ENCODE measurements at places on chromosomes 13 and 19.

DNA sequence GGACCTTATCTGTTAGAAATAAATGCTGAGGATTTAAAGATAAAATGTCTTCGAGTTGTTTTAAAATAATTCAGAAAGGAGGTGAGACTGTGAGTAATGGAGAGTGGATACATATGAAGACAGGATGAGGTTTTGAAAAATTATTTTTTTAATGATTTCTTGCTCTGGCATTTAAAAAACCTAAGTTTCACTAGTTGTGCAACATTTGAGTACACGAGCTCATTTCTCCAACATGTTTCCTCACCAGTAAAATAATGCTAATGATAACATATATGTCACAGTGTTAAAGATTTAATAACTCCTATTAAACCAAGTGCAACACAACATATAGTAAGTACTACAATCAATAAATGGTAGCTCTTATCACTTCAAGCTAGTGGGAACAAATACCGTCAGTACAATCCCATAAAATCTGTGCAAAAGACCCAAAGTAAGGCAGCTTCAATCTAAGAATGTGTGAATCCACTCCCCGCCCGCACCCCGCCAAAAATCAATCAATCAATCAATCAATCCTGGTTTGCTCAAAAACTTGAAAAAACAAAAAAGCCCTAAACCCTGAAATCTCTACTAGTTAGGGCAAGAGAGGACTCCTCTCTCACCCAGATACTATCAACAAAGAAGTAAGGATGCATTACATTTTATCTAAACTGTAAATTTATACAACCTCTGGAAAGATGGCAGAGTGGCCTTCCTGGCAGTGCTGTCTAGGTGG is 1.3 kb downstream of the ALG5 start:
- no peak for DNase-seq

GRCh38 chr13:59519819-59520218 is 643.9 kb downstream of the DIAPH3 start:
- DNase-seq = no peak

- no peak for DNase-seq
These were observed 1.0 kb upstream of the KDM4B start for GRCh38 chr19:4967738-4968461.

- no peak for DNase-seq
These were observed 7.1 kb downstream of the ELAVL3 start for GRCh38 chr19:11473725-11474124.

DNA sequence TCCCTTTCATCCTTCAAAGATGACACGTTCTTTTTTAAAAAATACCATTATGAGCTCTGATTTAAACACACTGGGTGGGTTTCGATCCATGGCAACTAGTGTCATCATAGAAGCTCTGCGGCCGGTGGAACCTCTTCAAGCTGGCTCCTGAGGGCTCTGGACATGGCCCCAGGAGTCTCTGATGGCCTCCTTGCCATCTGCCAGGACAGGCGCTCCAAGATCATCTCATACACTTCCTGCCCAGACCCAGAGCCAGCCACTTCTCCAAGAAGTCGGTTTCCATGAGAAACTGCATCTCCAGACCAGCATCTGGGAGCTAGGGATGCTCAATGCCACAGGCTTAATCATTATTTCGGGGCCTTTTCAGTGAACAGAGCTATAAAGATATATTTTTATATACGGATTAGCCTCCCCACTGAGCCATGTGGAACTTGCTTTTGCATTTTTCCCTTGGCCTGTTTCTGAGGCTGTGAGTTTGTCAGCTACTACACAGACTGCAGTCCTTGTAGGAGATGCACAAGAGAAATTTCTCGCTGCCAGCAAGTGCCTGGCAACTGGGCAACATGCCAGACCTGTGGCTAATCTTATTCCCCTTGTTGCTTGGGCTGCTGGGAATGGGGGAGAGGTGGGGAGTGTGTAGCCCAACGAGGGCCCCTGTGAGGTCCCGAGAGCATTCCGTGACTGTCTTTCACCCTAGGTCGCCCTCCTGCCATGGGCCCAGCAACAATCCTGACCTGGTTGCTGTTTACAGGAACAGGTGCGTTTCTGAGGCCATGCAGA is 15.9 kb downstream of the SUGP1 start:
- DNase-seq = no peak

DNA sequence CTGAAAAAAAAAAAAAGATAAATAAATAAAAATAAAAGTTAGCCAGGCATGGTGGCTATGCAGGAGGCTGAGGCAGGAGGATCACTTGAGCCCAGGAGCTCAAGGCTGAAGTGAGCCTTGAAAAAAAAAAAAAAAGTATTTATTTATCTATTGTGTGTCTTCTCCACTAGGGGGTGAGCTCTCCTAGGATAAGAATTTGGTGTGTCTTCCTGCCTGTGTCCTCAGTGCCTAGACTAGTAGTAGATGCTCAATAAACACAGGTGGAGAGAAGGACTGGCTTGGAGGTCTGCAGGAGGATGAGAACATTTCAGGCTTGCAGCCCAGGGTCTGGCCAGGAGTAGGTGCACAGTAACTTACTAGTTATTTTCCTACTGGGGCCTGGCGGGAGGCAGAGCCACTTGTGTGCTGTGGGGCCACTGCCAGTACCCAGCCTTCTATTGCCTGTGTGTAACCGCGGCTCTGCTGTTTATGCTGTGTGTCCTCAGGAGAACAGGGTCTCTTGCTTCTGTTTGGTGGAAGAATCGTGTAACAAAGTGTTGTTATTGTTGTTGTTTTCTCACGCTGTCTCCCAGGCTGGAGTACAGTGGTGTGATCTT is 5.4 kb downstream of the LMTK3 start:
- no peak for DNase-seq

DNA sequence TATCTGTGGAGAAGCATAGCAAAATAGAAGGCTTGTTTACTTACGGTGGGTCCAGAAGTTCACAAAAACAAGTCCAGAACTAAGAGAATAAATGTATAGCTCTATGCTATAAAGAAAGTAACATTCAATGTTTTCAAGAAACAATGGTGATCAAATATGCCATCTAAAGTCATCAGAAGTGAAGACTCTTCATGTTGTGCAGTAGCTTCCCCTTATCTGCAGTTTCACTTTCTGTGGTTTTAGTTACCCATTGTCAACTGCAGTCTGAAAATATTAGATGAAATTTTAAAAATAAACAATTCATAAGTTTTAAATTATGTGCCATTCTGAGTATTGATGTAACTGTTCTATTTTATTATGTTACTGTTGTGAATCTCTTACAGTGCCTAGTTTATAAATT is 72.5 kb downstream of the EDNRB start:
- no peak for DNase-seq

- DNase-seq = no peak
These were observed 577.6 kb downstream of the EFNB2 start for GRCh38 chr13:105957769-105958438.

DNA sequence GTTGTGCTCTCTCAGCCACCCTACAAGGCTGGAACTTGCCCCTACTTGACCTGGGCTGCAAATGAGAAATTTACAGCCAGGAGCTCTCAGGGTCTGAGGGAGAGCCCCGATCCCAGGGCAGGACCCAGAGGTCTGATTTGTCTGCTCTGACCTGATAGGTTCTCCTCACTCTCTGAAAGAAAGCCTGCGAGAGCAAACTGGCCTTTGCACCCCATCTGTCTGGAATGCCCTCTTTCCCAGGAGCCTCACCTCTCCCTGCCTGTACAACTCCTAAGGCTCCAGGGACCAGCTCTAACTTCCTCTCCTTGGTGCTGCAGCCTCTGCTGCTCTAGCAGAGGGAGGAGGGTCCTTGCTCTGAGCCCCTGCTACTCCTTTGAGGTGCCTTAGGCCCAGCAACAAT is 137.8 kb downstream of the UQCRFS1 start:
- DNase-seq = no peak

GRCh38 chr13:99731747-99732146 is 230.5 kb downstream of the TM9SF2 start:
- no peak for DNase-seq

- DNase-seq = no peak
These were observed 3.8 kb downstream of the KDM4B start for GRCh38 chr19:4972509-4973230.

DNA sequence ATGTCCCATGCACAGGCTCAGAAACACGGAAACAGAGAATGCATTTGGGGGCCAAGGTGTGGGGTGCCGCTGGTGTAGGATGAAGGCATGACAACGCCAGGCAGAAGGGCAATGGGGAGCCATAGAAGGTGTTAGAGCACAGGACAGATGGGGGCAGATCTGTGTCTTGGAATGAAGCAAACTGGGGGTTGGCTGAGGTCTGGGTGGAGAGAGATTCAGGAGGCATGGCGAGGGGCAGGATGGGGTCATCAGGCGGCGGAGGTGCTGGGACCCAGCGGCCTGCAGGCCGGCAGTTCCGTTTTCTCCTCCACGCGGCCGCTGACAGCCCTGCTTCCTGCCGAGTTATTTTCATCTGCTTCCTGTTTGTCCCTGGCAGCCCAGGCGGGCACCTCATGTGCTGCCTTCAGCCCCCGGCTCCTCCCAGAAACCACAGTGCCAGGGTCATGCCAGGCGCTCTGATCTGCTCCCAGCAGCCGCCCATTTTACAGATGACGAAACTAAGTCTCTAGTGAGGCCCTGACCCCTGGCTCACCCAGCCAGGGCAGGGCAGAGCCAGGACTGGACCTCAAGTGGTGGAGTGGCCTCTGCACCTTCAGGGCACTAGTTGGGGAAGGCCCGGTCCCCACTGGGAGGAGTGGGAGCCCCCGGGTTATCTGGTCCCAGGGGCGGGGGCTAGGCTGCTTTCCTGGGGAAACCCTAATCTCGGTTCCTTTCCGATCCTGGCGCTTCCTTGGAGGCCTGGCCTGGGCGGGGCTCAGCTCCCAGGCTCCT is 2.2 kb downstream of the ARHGAP45 start:
- no peak for DNase-seq

- no peak for DNase-seq
These were observed 17.8 kb downstream of the GATAD2A start for GRCh38 chr19:19423322-19423721.

DNA sequence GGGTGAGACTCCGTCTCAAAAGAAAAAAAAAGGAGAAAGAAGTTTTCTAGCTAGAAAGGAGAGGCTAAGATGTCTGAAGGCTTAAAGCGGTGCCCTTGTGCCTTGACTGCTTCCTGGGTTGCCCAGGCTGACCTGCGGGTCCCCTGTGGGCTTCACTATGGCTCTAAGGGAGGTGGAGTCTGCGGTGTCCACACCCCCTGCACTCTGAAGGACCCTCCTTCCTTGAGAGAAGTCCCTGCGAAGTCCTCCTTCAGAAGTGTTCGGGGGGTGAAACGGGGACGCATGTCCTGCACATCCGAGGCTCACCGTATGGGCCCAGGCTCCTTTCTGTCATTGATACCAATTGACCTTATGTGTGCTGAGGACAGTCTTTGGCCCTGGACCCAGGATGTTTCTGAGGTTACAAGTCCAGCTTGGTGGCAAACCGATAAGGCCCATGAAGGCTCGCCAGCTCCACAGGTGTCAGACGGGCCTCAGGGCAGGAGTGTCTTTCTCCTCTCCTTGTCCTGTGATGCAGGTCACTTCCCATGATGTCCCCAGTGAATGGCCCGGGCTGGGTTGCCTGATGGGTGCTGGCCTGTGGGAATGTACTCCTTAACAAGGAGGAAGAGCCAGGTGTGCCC is 11.6 kb upstream of the RNF113B start:
- no peak for DNase-seq

GRCh38 chr13:59373341-59373740 is 790.4 kb downstream of the DIAPH3 start:
- no peak for DNase-seq

- DNase-seq = no peak
These were observed 1.8 kb downstream of the RPS19 start for GRCh38 chr19:41861846-41862245.

GRCh38 chr19:41883463-41883820 is 458 bp downstream of the ARHGEF1 start:
- no peak for DNase-seq

DNA sequence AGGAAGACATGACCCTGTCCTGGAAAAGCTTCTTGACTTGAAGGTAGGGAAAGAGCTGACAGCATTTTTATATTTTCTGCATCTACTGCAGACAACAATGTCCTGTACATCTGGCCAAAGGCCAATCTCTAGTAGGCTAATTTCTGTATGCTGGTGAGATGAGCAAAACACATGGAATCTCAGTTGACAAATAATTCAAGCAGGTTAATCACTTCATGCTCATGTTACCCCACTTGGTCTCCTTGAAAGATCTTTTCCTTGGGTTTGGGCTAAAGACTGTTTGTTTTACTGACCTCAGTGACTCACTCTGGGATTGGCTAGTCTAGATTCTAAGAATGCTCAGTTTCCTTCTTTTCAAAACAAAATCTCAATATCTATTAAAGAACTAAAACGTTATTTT is 298.8 kb downstream of the LMO7 start:
- DNase-seq = no peak

DNA sequence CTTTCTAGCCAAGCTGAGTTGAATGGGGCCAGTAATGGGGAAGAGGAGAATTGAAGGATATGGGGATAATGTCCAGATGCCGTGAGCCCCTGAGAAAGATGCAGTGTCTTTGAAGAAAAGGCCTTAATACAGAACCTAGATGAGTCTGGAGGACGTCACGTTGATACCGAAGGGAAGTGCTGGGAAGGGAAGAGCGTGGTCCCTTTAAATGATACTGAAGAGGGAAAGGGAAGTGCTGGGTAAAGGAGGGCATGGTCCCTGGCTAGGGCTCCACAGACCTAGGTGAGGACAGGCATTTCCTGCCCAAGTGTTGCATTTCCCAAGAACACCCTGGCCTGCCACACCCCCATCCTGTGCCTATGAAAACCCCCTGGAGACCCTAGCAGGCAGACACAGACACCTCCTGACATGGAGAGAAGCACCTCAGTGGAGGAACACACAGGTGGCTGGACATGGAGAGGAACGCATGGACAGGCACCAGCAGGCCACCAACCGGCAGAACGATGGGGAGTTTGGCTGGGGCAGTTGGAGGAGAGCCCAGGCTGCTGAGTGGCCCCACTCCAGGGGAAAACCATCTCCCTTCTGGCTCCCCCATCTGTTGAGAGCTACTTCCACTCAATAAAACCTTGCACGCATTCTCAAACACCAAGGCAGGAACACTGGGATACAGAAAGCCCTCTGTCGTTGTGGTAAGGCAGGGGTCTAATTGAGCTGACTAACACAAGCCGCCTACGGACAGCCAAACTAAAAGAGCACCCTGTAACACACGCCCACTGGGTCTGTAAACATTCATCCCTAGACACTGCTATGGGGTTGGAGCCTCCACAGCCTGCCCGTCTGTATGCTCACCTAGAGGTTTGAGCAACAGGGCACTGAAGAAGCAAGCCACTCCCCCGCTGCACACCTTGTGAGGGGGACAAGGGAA is 34.9 kb upstream of the POMP start:
- no peak for DNase-seq

- DNase-seq = no peak
These were observed 216.4 kb downstream of the SLITRK5 start for GRCh38 chr13:87887459-87888123.

DNA sequence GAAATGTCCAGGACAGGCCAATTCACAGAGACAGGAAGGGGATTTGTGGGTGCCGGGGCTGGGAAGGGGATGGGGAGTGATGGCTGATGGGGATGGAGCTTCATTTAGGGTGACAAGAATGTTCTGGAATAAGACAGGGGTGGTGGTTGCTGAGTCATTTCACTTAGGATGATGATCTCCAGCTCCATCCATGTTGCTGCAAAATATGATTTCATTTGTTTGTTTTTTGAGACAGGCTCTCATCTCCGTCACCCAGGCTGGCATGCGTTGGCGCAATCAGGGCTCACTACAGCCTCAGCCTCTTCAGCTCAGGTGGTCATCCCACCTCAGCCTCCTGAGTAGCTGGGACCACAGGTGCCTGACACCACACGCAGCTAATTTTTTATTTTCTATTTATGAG is 3.1 kb upstream of the JSRP1 start:
- no peak for DNase-seq

- DNase-seq = no peak
These were observed 179.6 kb upstream of the MIR17HG start for GRCh38 chr13:91167706-91168385.

- DNase-seq = no peak
These were observed 46.7 kb upstream of the KL start for GRCh38 chr13:32969516-32969941.
